ENCODE measurements at places on chromosomes 3 and 15.

- DNase-seq = no peak
These were observed 1.4 kb downstream of the ACTC1 start for GRCh38 chr15:34793901-34794300.

- DNase-seq = no peak
These were observed 204.8 kb downstream of the ABHD5 start for GRCh38 chr3:43895573-43895972.

DNA sequence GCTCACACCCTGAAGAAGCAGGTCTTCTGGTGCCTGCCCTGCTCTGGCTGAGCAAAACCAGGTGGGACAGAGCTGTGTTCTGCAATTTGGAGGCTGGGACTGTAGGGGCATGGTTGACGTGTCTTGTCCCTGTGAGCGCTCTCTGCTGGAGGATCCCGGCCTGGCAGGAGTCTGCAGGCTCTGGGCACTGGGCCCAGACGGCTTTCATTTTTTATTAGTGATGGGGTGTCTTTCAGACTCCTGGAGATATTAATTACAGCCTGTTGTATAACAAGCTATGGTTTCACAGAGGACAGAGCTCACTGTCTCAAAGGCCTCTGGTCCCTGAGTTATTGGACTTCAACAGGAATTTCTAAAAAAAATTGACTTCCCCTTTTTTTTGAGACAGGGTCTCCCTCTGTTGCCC lies 29.5 kb upstream of the ZNF710 start:
- DNase-seq = peak; percentile 1

DNA sequence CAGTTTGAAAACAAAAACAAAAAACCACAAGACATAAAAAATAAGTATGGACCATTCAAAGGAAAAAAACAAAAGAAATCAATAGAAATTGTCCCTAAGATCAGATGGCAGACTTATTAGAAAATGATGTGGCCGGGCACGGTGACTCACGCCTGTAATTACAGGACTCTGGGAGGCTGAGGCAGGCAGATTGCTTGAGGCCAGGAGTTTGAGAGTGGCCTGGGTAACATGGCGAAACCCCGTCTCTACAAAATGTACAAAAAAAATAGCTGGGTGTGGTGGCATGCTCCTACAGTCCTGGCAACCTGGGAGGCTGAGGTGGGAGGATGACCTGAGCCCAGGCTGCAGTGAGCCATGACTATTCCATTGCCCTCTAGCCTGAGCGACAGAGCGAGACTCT lies 16.6 kb downstream of the SPCS1 start:
- DNase-seq = no peak

DNA sequence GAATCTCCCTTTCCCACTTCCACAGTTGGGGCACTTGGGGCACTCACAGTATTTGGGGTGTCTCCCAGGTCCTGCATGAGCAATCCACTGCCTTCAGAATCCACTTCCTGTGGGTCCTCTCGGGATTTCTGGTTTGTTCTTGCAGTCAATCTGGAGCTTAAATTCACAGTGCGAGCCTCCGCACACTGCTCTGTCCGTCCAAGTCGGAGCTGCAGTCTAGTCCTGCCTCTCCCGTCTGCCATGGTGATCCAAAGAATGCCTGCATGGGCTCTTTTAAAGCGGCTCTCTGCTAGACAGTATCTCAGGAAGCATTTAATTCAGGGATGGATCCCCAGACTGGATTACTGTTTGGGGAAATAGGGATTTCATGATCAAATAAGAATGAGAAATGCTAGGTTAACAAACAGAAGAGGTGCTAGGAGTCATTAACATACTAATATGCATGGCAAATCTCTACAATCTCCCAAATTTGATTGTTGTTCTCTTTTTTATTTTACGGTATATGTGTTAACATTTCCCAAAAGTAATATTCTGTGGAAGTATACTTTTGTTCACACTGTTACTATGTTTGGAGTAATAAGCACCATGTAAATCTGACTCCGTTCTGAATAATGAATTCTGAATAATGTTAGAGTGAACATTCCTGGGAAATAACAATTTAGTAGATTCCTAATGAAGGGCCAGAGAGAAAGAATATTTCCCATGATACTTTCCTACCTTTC lies 142.5 kb downstream of the HCN4 start:
- no peak for DNase-seq

- DNase-seq = no peak
These were observed 236.3 kb downstream of the MEX3B start for GRCh38 chr15:81809543-81809942.

DNA sequence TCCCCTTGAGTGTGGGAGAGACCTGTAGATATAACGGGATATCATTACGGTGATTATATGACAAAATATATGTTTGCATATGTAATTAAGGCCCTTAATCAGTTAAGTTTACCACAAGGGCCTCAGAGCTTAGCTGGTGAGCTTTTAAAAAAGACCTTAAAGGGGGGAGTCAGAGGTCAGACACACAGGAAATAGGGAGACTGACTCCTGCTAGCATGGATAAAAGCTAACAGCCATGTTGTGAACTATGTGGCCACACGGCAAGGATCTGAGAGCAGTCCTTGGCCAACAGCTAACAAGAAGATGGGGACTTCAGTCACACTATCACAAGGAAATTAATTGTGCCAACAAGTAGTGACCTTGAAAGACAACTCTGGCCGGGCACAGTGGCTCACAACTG lies 3.1 kb downstream of the STAG1 start:
- no peak for DNase-seq

GRCh38 chr3:33299395-33300081 lies 22.3 kb downstream of the FBXL2 start:
- DNase-seq = no peak

GRCh38 chr15:69497667-69498066 lies 45.0 kb downstream of the RPLP1 start:
- no peak for DNase-seq

DNA sequence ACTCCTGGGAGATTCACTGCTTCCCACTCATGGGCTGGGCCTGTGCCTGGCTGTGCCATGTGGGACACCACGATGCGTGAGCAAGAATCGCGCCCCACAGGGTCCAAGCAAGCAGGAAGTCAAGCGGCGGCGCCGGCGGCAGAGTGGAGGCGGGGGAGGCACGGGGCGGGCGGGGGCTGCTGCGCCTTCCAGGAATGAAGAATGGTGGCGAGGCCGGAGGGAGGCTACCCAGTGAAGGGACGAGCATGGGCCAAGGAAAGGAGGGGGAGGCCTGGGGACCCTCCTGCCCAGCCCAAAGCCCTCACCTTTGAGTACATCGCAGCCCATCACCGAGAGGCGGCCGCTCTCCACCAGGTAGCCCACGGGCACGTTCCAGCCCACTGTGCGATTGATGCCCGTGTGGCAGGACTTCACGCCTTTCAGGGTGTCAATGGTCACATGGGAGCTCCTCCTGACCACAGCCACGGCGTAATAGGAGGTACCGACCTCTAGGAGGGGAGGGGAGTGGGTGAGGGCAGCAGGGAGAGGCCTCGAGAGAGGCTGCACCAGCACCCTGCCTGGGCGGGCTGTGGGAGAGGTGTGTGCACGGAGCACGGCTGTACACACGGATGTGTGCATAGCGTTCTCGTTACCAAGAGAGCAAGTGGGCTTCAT lies 5.5 kb downstream of the MELTF start:
- no peak for DNase-seq

GRCh38 chr15:71545223-71545760 lies 265.1 kb upstream of the NR2E3 start:
- DNase-seq = no peak

GRCh38 chr15:44381236-44381635 lies 46.2 kb upstream of the CTDSPL2 start:
- no peak for DNase-seq

DNA sequence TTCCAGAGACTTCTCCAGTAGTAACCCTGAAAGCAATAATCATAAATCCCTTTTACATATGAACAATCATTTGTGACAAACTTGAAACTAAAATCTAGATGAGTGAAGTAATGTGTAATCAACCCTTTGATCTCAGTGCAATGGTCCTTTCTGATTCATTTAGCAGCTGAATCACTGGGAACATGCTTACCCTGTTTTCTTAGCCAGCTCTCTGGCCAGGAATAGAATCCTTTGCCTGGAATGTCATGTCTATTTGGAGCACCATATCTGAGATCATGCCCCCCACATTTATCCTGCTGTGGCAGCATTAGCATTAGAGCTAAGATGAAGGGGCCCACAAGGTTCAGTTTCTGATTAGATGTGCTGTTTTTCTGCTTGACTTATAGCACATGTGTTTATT lies 309.8 kb downstream of the OXSM start:
- no peak for DNase-seq

- no peak for DNase-seq
These were observed 5.3 kb downstream of the INAFM2 start for GRCh38 chr15:40328751-40329150.

DNA sequence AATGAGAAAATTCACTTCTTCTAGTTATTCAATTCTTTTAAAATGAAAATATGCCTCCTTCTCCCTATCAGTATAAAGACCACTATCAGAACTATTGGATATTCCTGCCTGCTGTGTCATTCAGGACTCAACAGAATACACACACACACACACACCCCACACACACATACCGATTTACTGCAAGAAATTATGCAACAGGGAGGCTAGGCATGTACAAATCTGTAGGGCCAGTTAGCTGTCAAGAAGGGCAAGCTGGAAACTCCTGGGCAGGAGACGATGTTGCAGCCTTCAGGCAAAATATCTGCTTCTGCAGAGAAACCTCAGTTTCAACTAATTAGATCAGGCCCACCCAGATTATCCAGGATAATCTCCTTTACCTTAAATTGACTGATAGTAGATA lies 13.9 kb upstream of the RYR3 start:
- DNase-seq = no peak

DNA sequence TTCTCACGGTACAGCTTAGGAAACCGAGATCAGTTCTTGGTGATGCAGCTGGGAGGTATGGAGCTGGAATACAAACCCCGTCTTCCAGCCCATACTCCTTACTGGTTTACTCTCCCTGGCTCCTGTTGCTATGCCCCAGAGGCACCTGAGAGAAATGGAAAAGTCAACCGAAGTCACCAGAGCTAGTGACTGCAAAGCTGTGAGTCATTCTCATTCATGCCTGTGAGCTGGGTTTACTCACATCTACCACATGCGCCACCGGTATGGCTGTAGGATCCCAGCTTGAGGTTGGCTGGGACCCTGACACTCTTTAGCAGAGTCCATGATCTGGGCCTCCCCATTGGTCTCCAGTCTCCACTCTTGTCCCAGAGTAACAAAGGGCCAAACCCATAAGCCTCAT lies 111.5 kb upstream of the ETV5 start:
- no peak for DNase-seq

DNA sequence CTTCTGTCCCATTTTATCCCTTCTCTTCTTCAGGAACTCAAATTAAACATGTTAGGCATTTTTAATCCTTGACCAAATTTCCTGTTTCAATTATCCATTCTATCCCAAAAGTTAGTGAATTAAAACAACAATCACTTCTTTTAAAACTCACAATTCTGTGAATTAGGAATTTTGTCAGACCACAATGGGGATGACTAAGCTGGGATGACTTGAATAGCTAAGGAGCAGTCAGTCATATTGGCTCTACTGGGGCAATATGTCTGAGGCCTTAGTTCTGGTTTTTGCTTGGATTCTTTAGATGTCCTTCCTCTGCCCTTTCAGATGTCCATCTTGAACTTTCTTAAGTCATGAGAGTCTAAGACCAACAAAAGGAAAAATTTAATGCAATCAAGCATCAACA lies 178.2 kb upstream of the TGFBR2 start:
- DNase-seq = no peak

GRCh38 chr15:64100958-64101357 lies 5.2 kb downstream of the SNX1 start:
- DNase-seq = no peak

GRCh38 chr3:153254361-153254760 lies 92.3 kb downstream of the RAP2B start:
- DNase-seq = no peak

GRCh38 chr15:68749793-68750192 lies 70.9 kb downstream of the ANP32A start:
- DNase-seq = no peak

DNA sequence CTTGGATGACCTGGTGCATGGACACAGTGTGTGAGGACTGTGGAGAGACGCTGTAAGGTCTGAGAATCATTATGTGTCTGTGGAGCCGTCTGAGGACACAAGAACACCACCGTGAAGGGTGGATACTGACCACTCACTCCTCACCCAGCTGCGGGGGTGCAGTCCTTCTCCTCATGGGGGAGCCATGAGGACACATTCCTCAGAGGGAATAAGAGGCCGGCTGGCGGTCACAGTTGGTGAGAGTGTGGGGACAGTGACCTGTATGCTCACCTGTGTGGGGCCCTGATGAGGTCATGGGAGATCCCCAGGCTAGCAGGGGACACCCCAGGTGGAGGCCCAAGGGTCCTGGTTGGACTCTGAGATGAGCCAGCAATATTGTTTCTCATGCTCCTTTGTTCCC lies 2.5 kb upstream of the TRPM1 start:
- DNase-seq = no peak

DNA sequence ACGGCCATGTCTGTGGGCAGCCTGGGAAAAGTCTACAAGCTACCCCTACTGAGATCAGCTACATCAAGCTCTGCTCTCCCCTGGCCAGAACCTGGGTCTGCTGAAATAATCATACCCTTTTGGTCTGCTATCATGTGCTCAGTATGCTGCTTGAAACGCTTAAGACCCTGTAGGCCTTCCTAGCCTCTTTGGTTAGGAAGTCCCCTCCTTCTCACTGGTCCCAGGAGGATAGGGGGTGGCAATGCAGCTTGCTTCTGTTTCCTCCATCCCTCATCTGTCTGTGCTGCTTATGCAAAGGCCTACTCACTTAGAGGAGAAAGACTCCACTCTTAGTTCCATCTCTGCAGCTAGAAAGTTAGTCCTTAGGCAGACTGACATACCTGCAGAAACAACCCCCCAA lies 118.2 kb upstream of the RASGRP1 start:
- DNase-seq = no peak

- no peak for DNase-seq
These were observed 4.5 kb downstream of the SLC12A8 start for GRCh38 chr3:125207949-125208568.

DNA sequence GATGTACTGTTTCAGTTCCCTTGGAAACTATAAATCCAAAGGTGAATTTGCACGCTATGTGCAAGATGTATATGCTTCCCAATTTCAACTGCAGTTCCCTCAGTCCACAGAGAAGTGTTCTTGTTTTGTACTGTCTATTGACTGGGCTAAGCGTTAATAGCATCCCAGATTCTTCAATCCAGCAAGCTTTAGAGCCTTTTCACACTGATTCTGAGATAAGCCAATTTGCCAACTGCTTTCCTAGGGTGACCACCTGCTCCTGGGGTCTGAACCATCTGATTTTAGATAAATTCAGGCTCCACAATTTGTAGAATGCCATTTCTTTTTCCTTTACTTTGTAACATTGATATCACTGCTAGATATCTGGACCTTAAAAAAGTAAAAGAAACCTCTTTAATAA lies 340.1 kb downstream of the PTPRG start:
- no peak for DNase-seq

- no peak for DNase-seq
These were observed 3.7 kb upstream of the EFHB start for GRCh38 chr3:19937459-19938294.
